ENCODE measurements at places on chromosomes 1 and 21.

- no peak for DNase-seq
Measured at GRCh38 chr21:35682904-35683549, 377.3 kb downstream of the SETD4 start.

GRCh38 chr21:15430023-15430422 lies 299.8 kb upstream of the USP25 start:
- no peak for DNase-seq

GRCh38 chr1:17875171-17875881 lies 120.2 kb downstream of the ACTL8 start:
- no peak for DNase-seq

- DNase-seq, result no peak
Measured at GRCh38 chr1:81803431-81804110, 2.8 kb downstream of the ADGRL2 start.

- no peak for DNase-seq
Measured at GRCh38 chr21:38494703-38495102, 3.6 kb downstream of the ERG start.

DNA sequence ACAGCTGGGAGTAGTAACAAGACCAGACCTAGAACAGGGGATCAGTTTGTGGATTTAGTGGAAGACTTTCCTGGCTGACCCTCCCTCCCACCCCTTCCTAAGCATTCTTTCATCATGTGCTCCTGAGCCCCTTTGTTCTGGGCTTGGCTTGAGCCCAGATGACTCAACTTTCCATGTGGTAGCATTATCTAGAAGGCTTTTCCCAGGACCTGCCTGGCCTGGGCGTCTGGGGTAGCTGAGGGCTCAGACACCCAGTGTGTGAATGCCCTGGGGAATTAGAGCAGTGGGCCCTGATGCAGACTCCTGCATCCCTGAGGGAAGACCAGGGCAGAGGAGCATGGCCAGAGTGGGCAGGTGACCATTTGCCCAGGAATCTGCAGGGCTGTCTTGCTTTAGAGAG lies 44.1 kb upstream of the TSPAN2 start:
- no peak for DNase-seq

DNA sequence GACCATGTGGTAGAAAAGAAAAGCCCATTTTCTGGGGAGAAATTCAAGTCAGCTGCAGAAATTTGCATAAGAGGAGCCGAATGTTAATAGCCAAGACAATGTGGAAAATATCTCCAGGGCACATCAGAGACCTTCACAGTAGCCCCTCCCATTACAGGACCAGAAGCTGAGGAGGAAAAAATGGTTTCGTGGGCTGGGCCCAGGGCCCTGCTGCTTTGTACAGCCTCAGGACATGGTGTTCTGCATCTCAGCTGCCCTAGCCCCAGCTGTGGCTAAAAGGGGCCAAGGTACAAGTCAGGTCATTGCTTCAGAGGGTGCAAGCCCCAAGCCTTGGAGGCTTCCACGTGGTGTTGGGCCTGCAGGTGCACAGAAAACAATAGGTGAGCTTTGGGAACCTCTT lies 108.3 kb downstream of the DMRTB1 start:
- no peak for DNase-seq

GRCh38 chr1:218588540-218589172 lies 243.5 kb downstream of the TGFB2 start:
- DNase-seq, result no peak

GRCh38 chr1:210779269-210779668 lies 354.7 kb downstream of the KCNH1 start:
- DNase-seq, result no peak

DNA sequence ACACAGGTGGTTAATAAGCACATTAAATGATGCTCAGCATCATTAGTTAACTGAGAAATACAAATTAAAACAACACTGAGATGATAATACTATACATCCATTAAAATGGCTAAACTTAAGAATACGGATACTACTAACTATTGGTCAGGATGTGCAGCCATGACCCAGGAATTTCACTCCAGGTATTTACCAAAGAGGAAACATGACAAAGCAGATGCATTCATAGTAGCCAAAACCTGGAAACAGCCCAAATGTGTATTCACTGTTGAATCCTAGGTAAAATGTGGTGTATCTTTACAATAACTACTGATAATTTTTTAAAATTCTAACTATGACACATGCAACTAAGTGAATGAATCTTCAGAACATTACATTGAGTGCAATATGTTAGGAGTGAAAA lies 73.0 kb downstream of the PTPRC start:
- DNase-seq, result no peak

DNA sequence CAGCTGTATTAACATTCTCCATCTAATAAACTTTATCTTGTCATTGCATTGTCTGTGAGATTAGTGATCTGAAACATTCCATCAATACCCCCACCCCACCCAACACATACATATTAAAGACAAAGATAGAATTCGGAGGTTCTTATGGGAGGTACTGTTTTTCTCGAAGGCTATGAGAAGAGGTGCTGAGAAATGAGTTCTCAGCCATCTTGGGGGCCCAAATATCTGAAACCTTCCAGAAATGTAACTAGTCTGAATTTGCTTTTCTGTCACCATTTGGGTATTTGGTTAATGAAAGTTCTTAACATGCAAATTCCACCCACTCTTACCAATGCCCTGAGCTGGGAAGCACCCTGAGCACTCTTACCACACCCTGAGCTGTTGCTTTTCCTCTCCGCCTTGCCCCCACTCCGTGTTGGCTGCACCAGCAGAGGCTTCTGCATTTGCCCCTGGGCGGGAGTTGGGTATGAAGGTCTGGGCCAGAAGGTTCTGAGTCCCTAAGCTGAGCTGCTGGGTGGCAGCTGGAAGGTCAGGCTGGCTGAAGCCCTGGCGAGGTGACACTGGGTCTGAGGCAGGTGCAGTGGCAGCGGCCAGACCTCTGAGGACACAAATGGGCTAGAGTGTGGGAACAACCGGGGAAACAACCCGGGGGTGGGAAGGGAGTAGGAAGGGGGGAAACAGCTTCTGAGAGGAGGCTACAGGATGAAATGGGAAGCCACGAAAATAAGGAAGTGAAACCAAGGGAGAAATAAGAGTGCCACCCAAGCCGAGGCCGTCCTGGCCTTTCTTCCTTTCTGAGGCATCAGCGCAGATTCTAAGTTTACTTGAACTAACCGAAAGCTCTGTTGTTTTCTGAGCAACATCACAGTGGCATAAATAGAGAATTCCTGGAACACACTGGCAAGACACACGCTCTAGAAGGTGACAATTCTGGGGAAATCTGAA lies 26.3 kb upstream of the IER5 start:
- no peak for DNase-seq

GRCh38 chr1:3504151-3504821 lies 49.8 kb downstream of the ARHGEF16 start:
- DNase-seq, result no peak

DNA sequence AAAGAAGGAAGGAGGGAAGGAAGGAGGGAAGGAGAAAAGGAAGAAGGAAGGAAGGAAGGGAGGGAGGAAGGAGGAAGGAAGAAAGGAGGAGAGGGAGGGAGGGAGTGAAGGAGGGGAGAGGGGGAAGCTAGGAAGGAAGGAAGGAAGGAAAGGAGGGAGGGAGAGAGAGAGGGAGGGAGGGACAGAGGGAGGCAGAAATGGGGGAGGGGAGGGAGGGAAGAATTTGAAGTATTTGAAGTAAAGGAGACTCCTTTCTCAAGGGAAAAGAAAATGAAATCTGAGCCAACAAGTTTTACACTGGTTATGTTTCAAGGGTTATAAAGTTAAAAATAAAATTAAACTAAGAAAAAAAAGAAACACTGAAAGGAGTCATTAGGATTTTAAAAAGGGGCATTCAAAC lies 431.4 kb downstream of the BRINP3 start:
- no peak for DNase-seq

DNA sequence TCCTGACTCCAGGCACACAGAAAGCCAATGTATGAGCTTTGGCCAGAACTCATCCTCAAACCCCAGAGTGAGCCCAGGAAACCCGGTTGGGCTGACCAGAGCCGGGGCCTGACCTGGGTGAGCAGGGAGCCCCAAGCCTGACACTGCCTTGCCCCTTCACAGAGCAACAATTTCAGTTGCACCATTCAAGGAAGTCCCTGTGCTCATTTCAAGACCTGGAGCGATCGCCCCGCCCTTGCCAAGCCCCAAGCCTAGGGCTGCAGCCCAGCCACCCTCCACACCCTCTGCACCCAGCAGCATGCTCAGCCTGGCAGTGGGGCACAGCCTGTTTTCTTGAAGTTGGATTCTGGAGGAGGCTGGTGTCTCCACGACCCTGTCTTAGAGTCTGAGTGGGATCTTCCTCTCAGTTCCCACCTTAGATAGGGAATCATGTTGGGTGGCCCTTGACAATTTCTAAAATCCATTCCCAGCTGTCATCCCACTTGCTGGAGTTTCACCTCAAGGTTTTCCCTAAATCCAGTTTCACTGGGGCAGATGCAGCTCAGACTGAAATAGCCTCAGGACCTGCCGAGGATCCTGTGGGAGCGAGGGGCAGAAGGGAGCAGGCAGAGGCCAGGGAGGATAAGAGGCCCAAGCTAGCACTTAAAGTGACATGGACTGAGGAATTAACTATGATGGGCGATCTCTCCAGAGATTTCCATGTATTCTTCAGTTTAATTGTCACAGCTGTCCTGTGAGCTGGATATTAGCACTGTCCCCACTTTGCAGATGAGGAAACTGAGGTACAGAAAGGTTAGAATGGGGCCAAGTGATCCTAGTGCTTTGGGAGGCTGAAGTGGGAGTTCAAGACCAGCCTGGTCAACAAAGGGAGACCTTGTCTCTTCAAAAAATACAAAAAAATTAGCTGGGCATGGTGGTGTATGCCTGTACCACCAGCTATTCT lies 2.5 kb downstream of the NBL1 start:
- no peak for DNase-seq

DNA sequence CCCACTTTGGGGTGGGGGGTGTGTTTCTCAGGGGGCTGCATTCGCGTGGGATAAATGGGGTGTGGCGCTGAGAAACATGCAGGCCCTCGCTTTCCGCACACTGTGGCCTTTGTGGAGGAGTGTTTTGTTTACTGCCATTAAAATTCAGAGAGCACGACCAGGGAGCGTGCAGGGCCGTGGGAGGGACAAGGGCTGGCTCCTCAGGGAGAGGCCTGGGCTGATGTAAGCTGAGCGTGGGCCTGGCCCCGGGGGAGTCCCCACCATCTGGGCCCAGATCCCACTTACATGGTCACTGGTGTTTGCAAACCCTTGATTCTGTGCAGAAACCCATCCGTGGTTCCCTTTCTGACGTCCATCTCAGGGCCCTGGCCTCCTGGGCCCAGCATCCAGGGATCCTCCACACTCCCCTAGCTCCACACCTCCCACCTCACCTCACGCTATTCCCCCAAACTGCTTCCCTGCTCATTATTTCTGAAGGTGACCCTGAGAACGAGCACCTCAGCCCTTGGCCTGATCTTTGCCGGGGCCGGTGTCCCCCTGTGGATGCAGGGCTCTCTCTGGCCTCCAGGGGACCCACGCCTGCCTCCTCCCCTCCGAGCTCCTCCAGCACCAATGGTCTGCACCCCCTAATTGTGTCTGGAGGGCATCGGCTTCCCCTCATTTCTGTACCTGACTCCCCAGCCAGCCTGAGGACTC lies 92.5 kb upstream of the SIM2 start:
- DNase-seq, result no peak

DNA sequence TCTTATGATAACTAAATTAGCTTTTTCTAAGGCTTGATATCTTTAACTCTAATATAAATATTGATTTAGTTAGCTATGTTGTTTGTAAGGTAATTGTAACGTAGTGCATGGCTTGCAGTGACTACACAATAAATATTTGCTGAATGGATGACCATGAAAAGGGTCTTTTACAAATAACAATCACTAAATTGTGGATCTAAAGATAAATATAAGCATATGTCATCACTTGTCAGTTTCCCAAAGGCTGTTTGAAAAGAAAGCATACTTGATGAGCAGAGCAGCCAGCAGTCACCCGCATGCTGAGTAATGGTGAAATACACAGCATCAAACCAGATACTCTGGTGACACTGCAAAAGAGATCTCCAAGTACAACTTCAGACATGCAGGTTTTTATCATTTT lies 92.5 kb upstream of the FMN2 start:
- DNase-seq, result no peak

Measured in activated CD8-positive, alpha-beta memory T cell treated with anti-CD3 and anti-CD28 coated beads for 1 hour (primary cell).